Retina (tissue), 1 donor: ENCODE measurements at places on chromosomes 11 and 22.

GRCh38 chr11:106160494-106160893, 83.0 kb downstream of the AASDHPPT start:
- DNase-seq = no peak

GRCh38 chr11:121351083-121351630, 58.6 kb downstream of the SC5D start:
- no peak for DNase-seq

DNA sequence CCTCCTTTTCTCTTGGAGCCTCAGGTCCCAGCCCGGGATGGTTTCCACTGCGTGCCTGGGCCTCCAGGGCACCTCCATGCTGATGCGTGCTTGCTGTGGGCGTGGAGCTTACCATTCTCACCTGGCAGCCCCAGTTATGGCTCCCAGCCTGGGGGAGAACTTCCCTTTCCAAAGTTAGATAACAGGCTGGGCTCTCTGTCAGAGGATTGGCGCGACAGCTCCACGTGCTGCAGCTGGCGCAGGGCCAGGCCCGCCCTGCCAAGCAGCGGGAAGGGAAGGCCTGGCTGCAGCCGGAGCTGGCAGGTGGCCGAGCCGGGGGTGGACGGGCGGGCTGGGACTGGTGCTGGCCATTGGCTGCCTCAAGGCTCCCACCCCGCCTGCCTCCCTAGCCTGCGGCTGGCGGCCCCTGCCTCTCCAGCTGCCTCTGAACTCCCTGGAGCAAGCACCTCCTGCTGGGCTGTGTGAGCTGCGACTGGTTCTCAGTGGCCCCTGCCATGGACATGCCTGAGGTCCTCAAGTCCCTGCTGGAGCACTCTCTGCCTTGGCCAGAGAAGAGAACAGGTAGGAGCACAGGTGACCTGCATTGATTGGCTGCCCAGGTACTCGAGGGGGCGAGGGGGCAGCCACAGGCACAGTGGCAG, 14.6 kb upstream of the TEF start:
- DNase-seq = peak; percentile 90

- DNase-seq = no peak
Measured at GRCh38 chr11:73975479-73975757, 7.2 kb downstream of the UCP2 start.

DNA sequence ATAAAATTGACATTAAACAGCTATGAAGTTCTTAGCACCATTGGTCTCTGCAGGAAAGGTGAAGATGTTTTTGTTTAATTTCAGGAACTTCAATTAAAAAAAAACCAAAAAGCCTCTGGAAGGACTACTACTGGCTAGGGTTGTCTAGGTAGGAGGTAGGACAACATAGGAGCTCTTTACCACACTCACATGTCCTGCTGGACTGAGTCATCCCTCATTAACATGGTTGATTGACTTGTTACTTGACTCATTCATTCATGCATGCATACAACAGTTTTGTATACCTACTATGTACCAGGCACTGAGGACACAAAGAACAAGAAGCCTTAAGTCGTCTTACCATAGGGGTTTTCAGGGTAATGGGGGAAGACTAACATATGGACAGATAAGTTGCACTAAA, 216.9 kb upstream of the ARHGAP20 start:
- no peak for DNase-seq

GRCh38 chr11:32792948-32793475, 1.4 kb downstream of the CCDC73 start:
- DNase-seq = peak; percentile 79

GRCh38 chr11:118674082-118674435, 5.4 kb downstream of the TREH start:
- no peak for DNase-seq

DNA sequence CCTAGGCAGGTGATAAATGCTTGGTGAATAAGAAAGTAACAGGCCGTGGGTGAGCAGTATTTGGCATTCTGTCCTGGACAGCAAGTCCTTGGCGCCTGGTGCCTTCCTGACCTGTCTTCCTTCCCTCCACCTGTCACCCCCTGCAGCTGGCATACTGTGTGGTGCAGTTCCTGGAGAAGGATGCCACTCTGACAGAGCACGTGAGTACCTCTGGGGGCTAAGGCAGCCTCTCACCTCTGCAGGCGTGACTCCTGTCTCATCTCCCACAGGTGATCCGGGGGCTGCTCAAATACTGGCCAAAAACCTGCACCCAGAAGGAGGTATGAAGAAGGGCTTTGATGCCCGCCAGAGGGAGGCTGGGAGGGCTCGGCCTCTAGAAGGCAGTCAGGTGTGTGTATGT, 4.4 kb downstream of the GPHA2 start:
- no peak for DNase-seq

DNA sequence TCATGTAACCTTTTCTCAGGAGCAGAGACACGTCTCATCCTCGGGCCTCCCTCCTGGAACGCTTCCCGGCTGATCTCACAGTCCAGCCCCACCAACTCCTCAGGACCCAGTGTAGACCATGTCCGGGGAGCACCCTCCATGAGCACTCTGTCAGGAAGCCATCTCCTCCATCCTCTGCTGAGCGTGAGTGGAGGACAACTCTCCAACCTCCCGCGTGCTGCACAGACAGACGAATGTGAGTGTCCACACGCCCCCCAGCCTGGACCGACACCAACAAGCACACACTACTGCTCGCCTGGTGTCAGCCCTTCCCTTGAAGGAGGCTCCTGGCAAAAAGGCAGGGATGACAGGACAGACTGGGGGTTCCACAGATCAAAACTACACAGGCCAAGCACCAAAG, 86.6 kb downstream of the SHANK2 start:
- no peak for DNase-seq

GRCh38 chr11:1882265-1883238, 9.1 kb downstream of the PRR33 start:
- DNase-seq = peak; percentile 91

- DNase-seq = no peak
Measured at GRCh38 chr11:66006134-66006890, 4.0 kb downstream of the BANF1 start.

GRCh38 chr22:38423512-38424503, 31.2 kb downstream of the KCNJ4 start:
- DNase-seq = no peak
